ENCODE measurements at places on chromosomes 2 and 18.

DNA sequence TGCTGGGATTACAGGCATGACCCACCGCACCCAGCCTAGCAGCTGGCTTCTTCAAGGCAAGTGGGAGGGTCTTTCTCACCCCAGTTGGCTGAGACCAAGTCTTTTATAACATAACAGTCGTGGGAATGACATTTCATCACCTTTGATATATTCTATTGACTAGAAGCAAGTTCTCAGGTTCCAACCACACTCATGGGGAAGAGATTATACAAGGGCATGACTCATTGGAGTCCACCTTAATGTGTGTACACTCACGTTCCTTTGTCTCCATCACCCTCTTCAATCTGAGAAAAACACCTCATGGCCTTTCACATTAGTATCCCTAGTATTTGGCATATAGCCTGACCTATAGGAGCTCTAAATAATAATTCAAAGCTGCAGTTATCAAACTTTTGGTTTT, 2.8 kb upstream of the BBS5 start:
- peak; percentile 85 for DNase-seq

GRCh38 chr2:193818801-193819499, 1624.2 kb upstream of the TMEFF2 start:
- DNase-seq, result peak; percentile 21

DNA sequence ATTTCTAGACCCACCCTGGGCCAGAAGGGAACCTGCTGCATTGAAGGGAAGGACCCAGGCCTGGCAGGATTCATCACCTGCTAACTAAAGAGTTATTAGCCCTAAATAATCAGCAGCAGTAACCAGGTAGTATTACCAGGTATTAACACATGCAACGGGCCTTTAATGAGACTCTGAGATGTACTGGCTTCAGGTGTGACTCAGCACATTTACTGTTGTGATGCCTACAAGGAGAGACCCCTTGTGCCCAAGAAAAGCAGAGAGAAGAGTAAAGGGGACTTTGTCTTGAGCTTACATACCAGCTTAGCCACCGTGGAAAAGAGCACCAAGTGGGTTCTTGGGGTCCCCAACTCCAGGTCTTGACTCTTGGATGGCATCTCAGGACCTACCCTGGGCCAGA, 243.1 kb upstream of the SLC39A10 start:
- DNase-seq, result no peak

- DNase-seq, result peak; percentile 83
Measured at GRCh38 chr2:37472959-37473358, 128.5 kb downstream of the QPCT start.

DNA sequence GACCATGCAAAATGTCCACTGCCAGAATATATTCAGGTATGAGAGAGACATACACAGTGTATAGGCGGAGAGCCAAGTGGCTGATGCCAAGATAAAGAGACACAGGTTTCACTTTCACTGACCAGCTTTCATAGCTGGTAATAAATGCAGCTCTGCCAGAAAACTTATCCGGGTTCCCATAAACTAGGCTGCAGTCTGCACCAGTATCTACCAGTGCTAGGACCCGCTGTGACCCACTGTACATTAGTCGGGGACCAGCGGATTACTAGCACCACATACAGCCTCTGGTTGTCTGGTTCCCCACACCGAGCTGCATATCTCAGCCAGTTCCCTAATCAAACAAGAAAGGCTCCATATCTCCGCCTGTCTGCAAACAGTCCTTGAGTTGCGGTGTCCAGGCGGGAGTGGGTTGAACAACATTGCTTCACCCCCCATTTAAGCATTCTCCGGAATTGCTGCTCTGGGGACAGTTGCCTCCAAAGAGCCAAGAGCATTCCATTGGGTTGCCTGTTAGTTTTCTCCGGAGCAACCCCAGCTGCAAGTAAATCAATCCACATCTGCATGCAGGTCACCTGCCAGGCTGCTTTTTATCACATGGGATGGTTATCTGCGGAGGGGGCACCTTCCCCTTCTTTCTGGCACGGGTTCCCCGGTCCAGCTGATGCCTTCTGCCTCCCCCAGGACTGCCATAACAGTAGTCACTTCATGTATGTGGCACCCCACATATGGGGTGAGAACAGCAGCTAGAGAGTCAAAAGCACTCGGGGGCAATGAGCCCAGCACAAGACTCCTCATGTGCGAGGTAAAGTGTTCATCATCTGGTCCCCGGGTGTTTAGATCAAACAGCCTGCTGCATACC, 18.0 kb upstream of the KLHL23 start:
- no peak for DNase-seq

GRCh38 chr18:28511413-28511821, 334.5 kb upstream of the CDH2 start:
- DNase-seq, result peak; percentile 33

DNA sequence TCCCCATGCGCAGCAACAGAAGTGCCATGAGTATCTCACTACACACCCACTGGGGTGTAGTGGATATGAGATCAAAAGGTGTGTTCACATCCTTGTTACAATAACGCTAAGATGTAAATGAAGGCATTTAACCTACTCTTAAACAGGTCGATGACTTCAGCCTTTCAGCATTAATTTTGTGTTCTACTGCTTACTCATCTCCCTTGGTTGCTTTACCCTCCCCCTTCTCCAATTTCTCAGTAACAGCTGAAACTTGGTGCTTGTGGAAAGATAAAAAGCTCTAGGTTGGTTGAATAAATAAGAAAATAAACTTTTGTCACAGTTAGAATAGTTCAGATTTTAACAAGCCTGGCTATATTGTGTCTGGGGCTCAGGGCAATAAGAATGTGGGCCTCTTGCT, 147.5 kb upstream of the SESTD1 start:
- peak; percentile 29 for DNase-seq

DNA sequence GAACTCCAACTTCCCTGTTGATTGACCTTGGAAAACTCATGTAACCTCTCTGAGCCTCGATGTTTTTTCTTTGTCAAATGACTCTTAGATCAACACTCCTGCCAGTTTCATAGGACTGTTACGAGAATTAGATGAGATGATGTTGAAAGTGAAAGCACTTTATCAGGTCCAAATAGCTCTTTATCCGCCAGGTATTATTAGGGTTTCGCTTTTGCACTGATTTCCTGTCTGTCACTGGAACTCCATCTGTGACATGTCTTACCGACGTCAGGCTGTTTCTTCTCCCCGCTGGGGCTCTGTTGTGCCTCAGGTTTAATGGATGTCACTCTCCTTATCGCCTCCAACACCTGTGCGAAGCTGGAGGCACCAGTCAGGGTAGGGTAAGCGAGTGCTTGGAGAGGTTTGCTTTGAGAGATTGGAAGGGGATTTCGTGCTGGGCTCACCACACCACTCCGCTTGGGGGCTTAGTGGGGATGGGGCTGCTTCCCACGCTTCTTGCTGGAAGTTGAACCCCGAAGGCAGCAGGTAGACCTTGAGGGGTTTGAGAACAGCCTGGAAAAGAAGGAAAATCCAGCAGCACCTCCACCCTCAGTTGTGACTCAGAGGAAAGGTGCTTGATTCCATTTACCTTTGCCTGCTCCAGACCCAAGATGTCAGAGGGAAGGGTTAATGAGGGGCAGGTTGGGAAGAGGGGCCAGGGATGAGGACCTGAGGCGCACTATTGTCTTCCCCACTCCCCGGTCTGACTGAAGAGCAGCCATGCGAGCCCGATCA, 4.3 kb downstream of the GAD1 start:
- no peak for DNase-seq

DNA sequence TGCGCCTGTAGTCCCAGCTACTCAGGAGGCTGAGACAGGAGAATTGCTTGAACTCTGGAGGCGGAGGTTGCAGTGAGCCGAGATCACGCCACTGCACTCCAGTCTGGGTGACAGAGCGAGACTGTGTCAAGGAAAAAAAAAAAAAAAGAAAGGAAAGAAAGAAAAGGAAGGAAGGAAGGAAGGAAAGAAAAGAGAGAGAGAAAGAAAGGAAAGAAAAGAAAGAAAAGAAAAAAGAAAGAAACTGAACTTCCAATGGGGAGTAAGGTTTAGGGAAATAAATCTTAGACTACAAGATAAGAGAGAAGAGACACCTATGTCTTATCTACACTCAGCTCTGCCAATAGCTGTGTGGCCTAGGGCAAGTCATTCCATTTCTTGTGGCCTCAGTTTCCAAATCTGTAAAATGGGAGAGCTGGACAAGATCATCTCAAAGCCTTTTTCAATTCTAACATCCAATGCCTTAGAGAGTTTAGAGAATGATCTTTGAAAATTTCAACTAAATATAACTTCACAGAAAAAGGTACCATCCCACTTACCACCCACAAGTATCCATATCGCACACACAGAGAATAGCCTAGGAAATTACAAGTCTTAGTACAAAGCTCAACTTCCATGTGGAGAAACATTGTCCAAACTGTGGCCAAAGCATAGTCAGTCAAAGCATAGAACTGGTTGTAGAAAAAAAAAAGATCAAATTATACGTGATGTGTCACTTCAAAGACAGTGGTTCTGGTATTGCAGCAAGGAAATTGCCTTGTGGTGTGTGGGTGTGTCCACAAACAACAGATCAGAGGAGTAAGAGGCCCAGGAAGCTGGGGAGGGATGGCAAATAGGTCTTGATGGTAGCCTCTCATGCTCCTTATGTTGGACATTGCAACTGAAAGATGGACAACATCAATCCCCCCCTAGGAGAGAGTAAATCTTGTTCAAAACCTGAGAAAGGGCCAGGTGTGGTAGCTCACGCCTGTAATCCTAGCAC, 42.4 kb downstream of the SLC14A2 start:
- DNase-seq, result peak; percentile 75

DNA sequence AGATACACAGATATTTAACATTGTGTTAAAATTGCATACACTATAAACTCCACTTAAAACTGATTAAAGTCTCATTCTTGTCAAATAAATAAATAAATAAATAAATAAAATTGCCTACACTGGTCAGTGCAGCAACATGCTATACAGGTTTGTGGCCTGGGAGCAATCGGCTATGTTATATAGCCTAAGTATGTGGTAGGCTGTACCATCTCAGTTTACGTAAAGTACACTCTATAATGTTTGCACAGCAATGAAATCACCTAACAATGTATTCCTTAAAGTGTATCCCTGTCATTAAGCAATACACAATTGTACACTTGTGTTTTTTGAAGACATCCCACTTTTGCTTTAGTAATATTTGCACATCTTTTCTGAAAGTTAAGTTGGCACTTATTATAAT, 337.7 kb upstream of the SETBP1 start:
- DNase-seq, result peak; percentile 59

- DNase-seq, result no peak
Measured at GRCh38 chr2:47034973-47035609, 119.5 kb upstream of the MCFD2 start.

DNA sequence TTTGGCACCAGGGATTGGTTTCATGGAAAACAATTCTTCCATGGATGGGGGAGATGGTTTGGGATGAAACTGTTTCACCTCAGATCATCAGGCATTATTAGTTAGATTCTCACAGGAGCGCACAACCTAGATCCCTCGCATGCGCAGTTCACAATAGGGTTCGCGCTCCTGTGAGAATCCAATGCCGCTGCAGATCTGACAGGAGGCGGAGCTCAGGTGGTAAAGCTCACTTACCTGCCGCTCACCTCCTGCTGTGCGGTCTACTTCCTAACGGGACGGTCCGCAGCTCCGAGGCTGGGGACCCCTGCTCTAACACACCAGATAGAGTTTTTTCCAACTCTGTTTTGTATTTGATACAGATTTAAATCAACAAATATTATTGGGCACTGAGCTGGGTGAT, 286.5 kb downstream of the MTX2 start:
- peak; percentile 36 for DNase-seq

Measured in epithelial cell of esophagus (primary cell).